ENCODE measurements at places on chromosomes 16 and 17.

GRCh38 chr17:40664582-40665333 lies at the start of gene KRT222:
TSS of gene KRT222 (minus strand) at chr17:40665177. CDS start at chr17:40665099, 78 bp downstream.
- no peak for DNase-seq

GRCh38 chr16:57527027-57527426 lies 9.3 kb downstream of the CCDC102A start:
- no peak for DNase-seq

- no peak for DNase-seq
Measured at GRCh38 chr16:73482310-73482709, 434.4 kb upstream of the ZFHX3 start.

DNA sequence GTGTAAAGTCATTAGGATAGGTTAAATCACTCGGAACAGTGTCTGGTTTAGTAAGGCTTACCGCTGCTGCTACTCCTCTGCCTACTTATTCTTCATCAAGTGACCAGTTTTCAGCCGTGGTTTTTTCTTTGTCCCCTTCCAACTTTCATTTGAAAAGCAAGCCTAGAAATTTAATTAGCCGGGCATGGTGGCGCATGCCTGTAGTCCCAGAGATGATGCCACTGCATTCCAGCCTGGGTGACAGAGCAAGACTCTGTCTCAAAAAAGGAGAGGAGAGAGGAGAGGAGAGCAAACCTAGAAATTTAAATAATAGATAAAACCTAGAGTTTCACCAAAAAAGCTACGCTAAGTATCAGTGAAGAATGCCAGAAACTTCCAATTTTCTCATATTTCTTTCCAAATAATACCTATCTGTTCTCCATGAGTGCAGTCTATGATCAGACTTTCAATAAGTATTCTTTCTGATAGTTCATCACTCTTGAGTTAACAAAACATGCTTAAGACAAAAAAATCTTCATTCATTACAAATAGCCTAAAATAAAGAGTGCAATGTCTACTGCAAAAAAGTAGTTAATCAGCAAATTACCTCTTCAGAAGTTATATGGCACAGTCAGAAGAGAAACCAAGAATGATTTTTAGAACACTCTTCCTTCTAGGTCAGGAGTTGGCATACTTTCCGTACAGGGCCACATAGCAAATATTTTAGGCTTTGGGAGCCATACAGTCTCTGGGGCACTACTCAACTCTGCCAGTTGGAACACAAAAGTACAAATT lies 15.1 kb downstream of the ANKFY1 start:
- DNase-seq: no peak

GRCh38 chr16:80836846-80837245 lies 32.4 kb upstream of the CDYL2 start:
- DNase-seq: no peak

GRCh38 chr17:77036136-77036840 lies 104.5 kb upstream of the SEC14L1 start:
- no peak for DNase-seq

DNA sequence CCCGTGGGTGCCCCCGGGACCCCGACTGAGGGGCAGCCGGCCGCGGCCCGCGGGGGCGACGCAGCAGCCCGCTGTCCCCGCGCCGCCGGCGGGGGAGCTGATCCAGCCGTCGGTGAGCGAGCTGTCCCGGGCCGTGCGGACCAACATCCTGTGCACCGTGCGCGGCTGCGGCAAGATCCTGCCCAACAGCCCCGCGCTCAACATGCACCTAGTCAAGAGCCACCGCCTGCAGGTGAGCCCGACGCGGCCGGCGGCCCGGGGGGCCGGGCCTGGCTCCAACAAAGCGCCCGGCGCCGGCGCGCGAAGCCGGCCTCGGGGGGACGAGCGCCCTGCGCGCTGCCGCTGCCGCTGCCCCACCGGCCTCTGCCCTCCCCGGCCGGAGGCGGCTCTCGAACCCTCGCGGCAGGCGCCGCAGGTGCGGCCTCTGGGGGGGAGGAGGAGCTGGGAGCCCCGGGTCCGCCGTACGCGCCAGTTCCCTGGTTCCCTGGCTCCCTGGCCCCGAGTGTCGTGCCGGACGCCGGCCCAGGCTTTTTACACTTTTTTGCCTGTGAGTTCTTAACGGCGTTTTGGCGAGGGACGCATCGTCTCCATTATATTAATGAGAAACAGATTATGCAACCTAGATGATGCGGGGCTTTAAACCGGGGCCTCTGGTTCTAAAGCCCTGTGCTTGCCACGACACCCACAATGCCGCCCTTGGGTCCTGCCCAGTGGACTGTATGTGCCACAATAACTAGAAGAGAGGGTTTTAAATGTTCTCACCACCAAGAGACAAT lies 521 bp downstream of the ATMIN start:
- DNase-seq: peak; percentile 2

DNA sequence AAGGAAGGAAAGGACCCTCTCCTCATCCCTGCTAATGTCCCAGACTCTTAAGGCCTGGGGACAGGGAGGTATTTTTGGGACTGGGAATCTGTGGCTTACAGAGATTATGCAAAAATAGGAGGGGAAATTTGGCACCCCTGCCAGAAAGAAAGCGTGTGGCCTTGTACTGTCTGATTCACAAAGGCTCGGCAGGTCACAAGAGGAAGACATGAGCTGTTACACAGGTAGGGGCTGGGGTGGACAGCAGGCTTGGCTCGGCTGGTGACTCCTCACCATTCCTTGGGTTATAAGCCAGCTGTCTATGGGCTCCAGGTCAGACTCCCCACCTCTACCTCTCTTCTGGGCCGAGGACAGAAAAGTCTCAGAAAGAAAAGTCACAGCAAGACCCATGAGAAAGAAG lies 20.7 kb upstream of the SREBF1 start:
- no peak for DNase-seq

- peak; percentile 53 for DNase-seq
Measured at GRCh38 chr17:55513885-55514590, 2.8 kb upstream of the SMIM36 start.

- DNase-seq: no peak
Measured at GRCh38 chr17:7818746-7819645, 15.0 kb upstream of the KDM6B start.

DNA sequence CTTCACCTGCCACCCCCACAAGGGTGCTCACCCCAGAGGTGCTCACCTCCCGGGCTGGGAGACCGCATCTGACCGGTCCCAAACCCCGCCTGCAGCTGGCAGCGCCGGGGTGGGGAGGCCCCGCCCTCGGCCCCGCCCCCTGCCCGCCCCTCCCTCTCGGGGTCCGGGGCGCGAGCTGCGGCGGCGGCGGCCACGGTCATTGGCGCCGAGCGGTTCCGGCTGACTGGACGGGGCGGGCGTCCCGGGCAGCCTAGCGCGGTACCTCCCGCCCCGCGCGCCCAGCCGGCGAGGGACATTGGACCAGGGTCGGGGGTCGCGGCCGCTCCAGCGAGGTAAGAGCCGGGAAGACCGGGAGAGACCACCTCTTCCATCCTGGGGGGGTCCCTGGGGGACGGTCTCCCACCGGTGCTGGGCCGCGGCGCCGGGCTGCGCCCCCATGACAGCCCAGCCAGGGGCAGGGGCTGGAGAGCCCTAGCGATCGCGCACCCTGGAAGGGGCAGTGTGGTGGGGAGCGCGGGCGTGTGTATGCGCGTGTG lies at the start of gene CACNG5:
CACNG5 (plus strand) TSS at position 199 of the 536 bp plus-strand sequence. CDS start 42,216 bp downstream, outside the sequence.
- no peak for DNase-seq

DNA sequence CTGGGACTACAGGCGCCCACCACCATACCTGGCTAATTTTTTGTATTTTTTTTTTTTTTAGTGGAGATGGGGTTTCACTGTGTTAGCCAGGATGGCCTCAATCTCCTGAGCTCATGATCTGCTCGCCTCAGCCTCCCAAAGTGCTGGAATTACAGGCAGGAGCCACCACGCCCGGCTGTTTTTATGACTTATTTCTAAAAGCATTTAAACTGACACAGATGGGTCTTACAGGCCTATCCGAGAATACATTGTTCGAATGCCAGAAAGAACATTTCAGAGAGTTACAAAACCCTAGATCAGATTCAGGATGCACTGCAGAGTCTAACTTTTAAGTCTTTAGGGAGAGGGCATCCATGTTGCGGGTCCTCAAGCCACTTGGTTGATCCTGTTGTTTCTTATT lies 234.7 kb upstream of the MAF start:
- DNase-seq: no peak

- no peak for DNase-seq
Measured at GRCh38 chr16:2724088-2724676, 4.2 kb upstream of the PRSS27 start.

DNA sequence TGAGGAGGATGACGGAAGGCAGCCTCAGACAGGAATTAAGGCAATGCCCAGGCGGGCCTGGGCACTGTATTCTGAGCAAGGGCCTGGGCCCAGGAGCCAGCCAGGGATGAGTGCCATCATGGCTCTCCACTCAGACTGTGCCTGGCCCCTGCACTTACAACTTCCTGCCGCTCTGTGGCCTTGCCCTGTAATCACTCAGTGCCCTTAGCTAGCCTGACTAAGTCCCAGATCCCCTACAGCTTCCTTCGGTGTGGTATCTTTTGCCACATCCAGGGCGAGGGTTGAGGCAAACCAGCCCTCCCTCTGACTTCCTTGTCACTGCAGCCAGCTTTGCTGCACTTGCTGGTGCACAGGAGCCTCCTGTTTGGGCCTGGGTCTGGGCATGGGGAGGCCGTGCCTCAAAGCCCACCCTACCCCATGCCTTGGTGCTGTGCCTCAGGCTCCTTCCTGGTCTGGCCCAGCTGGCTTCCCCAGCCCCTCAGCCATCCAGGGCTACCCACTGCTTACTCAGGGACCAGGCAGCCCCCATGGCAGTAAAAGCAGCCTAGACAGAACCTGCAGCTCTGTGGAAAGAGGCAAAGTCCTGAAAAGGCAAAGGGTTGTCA lies 9.3 kb downstream of the SLC46A1 start:
- DNase-seq: no peak

- DNase-seq: no peak
Measured at GRCh38 chr16:17949141-17949981, 387.2 kb downstream of the NPIPA8 start.

GRCh38 chr17:78365561-78366108 lies 5.8 kb upstream of the SOCS3 start:
- no peak for DNase-seq

- DNase-seq: no peak
Measured at GRCh38 chr16:85514295-85514597, 98.9 kb upstream of the GSE1 start.

Data from HFFc6 (cell line).